ENCODE measurements at places on chromosomes 16 and 17.

DNA sequence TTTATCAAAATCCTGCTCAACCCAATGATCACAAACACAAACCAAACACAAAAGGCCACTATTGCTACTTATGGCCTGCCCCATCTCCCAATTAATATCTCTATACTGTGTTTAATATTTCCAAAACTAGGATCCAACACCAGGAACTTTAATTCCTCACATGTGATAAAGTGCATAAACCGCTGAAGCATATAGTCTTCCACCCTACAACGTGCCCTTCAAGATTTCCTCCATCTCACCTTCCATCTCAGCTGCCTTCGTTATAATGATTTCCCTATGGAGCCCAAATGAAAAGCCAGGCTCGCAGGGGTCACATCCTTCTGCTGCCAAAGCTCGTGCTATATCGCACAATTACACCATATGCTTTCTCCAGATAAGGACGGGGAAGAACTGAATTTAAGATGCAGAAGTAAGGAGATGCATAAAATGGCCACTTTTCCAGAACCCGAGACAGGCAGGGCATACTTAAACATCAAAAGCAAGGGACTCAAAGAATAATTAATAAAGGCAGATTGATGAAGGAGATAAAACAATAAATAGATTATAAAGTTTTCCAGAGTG is 1.8 kb downstream of the MYH10 start:
- DNase-seq = no peak

GRCh38 chr17:50170662-50171370 is 5.0 kb downstream of the SGCA start:
- no peak for DNase-seq

DNA sequence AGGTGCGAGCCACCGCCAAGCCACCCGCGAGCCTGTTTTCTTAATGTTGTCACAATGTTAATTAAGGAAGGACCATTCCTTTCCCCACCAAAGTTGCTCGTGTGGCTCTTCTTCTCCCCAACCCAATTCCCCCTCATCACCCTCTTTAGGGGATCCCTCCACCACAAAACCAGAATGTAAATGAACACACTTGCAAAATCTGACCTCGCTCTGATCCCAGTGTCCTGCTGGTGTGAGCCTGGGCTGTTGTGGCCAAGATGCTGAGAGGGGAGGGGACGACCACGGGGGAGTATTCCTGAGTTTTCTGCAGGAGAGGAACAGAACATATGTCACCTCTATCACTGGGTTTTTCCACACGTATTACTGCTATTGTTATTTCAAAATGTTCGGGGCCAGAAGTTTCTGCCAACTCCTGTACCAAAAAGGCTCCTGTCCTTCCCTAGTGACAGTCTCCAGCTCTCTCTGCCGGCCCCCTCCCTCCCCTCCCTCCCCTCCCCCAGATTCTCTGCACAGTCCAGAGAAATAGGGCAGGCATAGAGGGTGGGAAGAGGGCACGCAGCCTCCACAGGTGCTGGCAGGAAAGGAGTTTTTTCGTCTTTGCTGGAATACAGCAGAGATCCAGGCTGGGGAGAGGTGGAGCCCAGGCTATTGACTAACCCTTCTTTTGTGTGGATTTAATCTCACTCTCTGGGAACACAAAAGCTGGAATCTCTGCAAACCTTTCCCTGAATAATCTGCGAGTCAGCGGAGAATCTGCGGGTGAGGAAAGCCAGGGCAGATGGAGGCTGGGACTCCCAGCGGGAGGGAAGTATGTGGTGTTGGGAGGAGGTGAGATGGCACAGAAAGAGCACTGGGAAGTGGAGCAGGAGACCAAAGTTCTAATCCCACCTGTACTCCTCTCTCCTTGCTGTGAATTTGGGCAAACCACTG is 4.5 kb upstream of the CA4 start:
- no peak for DNase-seq

DNA sequence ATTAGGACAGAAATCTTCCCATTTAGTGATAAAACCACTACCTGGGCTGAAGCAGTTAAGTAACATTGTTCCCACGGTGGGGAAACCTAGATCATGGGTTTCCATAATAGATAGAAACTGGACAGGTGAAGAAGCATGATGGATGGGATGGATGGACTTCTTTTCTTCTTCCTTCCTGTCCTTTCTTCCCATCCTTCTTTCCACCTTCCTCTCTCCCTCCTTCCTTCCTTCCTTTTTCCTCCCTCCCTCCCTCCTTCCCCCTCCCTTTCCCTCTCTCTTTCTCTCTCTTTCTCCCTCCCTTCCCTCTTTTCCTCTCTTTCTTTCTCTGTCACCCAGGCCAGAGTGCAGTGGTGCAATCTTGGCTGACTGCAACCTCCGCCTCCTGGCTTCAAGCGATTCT is 3.1 kb downstream of the PSMC3IP start:
- DNase-seq = no peak

DNA sequence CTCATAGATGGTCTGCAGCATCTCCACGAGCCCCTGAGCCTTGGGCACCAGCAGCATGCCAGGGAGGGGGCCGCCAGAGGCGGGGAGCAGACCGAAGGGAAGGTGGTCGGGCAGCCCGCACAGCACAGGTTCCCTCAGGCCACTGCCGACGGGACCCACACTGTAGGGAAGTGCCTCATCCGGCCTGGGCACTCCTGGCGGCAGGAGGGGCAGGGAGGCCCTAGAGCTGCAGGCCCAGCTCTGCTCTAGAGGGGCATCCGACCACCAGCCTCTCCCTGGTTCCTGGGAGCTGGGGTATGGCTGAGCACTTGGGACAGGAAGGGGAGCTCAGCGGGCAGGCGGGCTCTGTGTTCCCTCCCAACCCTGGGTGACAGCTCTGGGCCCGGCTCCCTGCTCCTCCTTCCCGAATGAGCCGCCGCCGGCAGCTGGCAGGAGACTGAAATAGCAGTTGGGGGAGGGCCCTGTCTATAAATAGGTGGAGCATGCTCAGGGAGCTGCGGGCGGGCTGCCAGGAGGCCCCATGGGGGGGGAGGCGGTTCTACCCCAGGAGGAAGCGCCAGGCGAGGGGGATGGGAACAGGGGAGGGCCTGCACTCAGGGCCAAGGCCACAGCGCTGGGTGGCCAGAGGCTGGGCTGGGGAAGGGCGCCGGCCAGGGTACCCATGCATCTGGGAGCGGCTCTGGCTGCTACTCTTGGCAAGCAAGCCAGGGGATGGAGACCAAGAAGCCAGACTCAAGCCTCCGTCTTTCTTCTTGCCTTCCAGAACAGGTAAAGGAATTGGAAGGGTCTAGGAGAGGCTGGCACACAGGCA is 12.4 kb downstream of the HDAC5 start:
- DNase-seq = peak; percentile 92

DNA sequence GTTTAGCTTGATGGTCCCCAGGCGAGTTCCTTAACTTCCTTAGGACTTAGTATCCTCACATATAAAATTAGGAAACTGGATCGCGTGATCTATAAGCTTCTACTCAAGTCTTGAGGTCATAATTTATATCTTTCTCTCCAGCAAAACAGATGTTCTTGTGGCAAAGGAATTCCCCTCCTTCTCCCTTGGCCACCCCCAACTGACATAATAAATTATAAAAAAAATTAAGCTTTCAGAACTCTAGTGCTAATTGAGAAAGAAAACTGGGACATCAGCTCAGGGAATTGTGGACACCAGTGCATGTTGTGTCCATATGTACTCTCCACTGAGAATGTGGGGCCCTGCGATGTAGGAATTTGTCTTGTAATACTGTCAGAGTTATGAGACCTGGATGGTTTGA is 13.5 kb downstream of the GNAO1 start:
- no peak for DNase-seq

DNA sequence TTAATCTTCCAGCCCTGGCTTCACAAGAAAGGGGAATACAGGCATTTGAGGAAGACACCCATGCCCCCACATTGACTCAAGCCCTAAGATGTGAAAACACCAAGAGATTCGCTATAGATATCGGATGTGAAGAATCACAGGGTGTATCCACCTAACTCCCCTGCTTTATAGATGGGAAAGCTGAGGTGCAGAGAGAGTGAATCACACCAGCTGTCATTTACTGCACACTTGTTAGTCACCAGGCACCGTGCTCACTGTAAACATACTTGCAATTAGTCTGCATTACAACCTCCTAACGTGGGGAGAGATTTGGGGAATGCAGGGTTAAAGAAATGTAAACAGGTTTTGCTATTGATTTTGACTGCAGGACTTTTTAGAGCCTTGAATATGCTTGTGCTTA is 325.5 kb downstream of the C16orf95 start:
- DNase-seq = peak; percentile 33

DNA sequence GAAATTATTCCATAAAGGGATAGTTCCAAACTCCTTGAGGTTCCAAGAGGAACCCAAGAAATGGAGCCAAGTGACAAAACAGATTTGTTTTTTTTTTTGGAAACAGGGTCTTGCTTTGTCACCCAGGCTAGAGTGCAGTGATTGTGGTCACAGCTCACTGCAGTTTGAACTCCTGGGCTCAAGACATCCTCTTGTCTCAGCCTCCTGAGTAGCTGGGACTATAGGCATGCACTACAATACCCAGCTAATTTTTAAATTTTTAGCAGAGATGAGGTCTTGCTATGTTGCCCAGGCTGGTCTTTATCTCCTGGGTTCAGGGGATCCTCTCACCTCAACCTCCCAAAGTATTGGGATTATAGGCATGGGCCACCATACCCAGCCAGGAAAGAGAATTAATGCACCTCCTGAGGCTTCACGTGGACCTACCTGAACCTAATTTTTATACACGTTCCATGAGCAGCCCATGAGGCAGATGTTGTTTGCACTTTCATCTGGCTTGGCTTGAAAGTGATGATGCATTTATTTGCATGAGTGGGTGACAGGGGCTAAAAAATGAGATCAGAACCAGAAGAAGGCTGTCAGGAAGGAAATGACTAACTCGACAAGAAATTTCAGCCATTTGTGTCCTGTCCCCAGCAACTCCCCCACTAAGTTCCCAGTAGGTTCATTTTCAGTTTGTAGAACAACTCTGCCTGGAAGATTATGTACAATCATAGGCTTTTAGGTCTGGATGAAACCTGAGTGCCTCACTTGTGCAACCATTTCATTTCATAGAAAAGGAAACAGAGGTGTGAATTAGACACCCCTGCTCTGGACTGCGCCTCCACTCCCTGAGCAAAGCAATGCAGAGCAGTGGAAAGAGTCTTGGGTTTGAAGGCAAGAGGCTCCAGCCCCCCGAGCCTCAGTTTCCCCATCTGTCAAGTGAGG is 10.3 kb upstream of the IRF8 start:
- peak; percentile 70 for DNase-seq

GRCh38 chr17:37737971-37738370 is 6.9 kb downstream of the HNF1B start:
- peak; percentile 57 for DNase-seq

GRCh38 chr16:69267633-69268032 is 43.5 kb upstream of the VPS4A start:
- no peak for DNase-seq

DNA sequence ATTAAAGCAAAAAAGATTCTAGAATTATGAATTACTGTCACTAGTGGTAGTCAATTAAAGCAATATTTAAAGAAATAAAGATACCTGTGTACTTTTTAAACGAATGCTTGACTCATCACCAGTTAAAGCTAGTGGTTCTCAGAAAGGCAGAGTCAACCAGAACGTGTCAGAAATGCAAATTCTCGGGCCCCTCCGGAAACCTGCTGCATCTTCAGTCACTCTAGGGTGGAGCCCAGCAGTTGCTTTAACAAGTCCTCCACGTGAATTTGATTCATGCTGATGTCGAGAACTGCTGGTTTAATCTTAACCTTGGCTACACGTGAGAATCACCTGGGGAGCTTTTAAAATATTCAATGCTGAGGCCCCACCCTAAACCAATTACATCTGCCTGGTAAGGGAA is 169.8 kb upstream of the SDK2 start:
- no peak for DNase-seq

DNA sequence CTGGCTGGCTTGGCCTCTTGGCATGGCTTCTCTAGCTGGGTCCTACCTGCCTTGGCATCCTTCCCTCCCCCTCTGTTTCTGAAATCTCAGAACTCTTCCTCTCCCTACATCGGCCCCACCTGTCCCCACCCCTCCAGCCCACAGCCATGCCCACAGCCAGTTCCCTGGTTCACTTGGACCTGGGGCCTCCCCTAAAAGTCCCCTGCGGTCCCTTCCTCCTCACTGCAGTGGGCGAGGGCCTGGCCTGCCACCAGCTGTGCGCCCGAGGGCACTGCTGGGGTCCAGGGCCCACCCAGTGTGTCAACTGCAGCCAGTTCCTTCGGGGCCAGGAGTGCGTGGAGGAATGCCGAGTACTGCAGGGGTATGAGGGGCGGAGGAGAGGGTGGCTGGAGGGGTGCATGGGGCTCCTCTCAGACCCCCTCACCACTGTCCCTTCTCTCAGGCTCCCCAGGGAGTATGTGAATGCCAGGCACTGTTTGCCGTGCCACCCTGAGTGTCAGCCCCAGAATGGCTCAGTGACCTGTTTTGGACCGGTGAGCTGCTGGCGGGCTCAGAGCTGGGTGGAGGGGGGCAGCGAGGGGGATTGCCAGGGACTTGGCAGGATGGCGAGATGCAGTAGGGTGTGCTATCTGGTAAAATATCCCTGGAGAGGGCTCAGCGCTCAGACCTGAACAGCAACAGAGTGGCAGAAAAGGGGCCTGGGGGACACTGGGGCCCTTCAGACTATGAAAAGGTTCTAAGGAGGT is 14.1 kb downstream of the MIEN1 start:
- no peak for DNase-seq

DNA sequence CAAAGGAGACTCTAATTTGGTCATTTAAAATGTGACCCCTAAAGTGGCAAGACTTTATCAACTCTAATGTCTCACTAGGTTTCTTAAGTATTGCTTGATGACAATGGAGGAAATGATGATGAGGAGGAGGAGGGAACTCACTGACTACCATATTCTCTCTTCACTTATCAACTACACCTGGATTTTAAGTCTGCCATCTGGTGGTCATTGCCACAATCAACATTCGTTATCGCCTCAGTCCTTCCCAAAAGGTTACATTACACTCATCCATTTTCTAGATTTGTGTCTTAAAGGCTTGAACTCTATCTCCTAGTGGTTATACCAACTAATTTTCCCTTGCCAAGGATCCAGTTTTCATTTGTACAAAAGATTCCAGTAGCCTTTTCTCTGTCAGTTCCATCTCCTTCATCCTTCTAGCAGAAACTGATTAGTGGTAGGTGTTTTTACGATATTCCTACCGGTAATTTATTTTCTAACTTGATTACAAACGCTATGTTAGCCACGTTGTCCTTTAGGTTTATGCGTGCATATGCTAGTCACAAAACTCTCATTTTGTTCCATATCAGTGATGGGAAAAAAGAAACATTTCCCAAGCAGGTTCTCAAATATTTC is 114.6 kb upstream of the NOG start:
- DNase-seq = peak; percentile 41

DNA sequence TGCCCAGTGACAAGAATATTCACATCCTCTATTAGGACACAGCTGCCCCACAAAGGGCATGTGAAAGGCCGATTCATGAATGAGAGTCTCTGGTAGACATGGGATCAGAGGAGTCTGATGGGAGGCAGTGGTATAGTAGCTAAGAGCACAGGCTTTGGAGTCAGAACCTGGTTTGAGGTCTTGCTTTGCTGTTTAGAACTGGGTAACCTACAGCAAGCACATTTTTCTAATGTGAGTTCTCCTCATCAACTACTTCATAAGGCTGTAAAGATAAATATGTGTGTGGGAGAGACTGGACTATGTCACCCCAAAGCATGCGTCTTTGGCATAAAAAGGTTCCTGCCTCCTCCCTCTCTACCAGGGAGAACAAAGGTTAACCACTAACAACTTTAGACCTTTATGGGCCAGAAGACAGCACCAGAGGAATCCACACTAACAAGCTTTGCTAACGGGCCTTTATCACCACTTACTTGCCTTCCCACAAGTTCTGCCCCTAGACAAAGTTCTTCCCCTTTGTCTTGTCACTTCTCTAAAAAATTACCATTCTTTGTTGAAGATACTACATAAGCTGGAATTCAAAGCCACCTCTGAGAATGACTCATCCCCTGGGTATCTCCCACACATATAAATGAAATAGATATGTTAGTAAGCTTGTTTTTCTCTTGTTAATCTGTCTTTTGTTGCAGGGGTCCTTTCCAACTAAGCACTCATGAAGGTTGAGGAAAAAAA is 21.1 kb downstream of the CDR2 start:
- peak; percentile 83 for DNase-seq
